ENCODE measurements at places on chromosomes 5 and 9.

DNA sequence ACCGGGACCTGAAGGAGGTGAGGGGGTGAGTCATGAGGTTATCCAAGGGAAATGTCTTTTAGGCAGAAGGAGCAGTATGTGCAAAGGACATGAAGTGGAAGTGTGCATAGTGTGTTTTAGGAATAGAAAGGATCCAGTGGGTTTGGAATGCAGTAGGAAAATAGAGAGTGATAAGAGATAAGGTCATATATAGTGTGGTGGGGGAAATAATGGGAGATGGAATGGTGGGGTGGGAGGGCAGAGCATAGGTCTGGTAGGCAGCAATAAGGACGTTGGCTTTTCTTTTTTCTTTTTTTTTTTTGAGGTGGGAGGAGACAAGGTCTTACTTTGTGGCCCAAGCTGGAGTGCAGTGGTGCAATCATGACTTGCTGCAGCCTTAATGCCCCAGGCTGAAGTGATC is 17.8 kb downstream of the SNX24 start:
- DNase-seq = no peak

- DNase-seq = no peak
These were observed 302.3 kb upstream of the GRAMD2B start for GRCh38 chr5:126120939-126121338.

DNA sequence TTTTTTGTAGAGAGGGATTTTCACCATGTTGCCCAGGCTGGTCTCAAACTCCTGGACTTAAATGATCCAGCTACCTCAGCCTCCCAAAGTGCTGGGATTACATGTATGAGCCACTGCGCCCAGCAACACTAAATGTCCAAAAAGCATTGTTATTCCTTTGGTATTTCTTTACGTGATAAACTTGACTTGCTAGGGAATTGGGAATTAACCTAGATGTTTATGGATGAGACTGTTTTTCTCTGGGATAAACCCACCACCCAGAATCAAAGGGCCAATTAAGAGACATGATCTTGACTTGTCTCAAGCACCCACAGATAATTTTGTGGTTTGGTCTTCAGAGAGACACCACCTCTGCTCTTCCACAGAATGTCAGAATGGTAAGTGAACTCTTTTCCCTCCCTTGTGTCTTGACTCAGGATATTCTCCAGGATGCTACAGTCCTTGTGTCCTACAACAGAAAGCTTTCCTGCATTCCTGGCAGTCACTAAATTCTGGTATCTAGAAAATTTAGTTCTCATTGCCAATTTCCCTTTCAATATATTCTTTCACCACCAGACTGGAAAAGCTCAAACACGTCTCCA is 55.7 kb downstream of the ALDH1A1 start:
- no peak for DNase-seq

DNA sequence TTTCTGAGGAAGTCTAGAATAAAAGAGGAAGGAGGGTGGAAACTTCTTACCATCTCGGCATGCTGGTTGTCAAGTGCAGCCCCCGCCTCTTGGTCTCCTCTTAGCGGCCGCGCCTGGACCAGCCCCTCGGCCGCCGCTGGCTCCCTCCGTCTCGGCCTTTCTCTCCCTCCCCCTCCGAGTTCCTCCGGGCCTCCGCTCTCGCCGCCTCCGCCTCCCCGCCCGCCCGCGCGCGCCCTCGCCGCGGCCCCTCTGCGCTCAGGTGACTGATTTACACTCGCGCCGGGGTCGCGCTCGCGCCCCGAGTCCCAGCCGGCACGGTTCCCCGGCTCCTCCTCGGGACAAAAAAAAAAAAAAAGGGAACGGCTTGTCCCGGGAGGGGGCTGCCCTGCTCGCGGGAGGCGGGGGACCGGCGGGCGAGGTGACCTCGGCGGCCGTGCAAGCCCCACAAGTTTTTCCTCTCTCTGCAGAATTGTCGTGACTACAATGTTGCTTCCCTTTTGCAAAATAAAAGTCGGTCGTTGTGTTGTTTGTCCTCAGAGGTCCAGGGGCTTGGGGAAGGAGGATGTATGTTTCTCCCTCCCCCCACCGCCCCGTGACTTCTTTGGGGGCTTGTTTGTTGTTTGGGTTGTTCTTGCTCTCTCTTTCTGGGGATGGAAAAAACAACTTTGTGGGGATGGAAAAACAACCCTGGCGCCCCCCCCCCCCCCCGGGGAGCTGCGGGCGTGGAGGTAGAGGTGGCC is at the start of gene BNC2:
Gene BNC2 (minus strand): TSS at position 75 of the 740 bp plus-strand sequence. CDS start 22 bp downstream, at position 53.
- DNase-seq = peak; percentile 88

- DNase-seq = peak; percentile 51
These were observed 31.3 kb upstream of the TAS2R1 start for GRCh38 chr5:9661316-9662015.

DNA sequence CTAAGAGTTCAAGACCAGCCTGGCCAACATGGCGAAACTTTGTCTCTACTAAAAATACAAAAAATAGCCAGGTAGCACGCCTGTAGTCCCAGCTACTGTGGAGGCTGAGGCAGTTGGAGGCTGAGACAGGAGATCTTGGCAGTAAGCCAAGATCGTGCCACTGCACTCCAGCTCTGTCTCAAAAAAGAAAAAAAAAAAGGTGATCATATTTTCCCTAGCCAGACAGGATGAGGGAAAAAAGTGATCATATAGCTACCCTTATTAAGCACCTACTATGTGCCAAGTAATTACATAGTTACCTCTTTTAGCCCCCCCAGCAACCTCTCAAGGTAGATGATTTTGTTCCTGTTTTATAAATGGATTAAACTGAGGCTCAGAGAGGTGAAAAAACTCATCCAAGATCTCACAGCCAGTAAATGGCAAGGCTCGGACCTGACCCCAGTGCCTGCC is 18.1 kb upstream of the RPL26L1 start:
- DNase-seq = no peak

- DNase-seq = no peak
These were observed 10.4 kb upstream of the SLC36A2 start for GRCh38 chr5:151357792-151358191.

GRCh38 chr9:99398241-99398640 is 176.2 kb downstream of the SEC61B start:
- DNase-seq = no peak

DNA sequence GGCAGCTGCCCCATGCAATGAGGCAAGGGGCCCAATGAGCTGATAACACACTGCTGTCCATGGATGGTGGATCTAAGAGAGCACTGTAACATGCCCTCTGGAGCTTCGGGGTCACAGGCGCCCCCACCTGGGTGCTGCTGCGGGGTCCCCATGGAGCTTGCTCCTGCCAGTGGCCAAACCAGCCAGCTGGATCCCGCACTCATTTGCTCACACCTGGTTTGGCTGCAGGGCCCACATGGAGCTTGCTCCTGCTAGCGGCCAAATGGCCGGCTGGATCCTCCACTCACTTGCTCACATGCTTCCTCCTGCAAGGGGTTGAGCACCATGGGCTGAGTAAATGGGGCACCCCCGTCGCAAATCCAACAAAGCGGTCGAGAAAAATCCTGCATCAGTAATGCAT is 68.3 kb upstream of the ARL15 start:
- DNase-seq = no peak

- no peak for DNase-seq
These were observed 103.5 kb downstream of the NDUFAF2 start for GRCh38 chr5:61048534-61048933.

- DNase-seq = no peak
These were observed 115.3 kb downstream of the ROR2 start for GRCh38 chr9:91834740-91835139.

DNA sequence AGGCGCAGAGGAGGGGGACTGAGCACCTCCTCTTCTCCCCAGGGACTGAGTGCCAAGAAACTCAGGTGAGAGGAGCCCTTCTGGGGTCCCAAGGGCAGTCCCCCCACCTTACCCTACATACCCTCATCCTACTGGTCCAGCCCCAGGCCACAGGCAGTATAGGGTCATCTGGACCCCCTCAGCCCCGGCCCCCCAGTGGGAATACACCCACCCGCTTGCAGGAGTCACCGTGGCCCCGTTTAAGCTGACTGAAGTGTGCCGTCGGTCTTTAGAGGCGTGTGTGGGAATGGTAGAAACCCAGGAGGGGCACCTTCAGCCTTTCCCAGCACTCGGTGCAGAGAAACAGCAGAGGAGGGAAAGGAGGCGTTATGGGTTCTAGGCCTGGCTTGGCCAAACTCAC is 30.8 kb downstream of the COL15A1 start:
- DNase-seq = no peak

DNA sequence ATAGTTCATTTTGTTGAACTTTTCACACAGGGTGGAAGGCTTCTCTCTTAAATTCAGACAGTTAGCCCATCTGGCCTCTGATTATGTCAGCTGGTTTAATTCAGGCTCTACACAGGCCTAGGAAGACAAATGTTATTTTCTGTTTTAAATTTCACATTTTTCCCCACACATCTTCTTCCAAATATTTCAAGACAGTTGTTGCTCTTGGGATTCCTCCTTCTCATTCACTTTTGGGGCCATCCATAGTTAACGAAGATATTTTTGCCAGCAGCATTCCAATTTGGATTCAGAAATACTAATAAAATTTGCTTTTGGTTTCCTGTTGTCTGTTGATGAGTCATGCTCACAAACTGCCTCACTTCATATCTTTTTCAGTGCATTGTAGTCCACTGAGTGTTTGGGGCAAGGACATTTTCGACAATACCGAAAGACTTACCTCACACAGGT is 475.4 kb downstream of the DMAC1 start:
- DNase-seq = no peak

DNA sequence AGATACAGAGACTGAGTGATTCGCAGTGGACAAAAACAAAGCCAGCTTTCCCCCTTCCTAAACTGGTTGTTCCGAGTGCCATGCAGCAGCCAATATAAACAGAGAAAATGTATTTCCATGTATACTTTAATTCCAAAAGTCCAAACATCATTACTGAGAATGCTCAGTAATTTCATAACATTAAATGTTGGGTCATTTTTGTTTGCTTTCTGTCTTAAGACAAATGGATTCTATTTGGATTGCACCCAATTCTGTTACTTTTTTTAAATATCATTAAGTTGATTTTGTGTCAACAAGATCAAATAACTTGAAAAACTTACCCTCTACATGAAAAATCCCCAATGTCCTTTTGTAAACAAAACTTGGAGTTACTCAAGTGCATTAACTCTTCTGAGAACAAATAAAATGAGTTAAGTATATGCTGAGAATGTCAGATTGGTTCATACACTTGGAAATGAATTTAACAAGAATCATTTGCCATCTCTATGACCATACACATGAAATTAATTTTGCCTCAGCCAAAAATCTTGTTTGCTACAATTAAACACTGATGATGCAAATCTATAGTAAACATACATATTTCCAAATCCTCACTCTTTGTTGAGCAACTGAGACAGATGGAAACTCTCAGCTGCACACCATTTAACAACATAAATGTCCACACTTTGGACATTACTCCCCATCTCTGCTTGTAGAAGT is 19.4 kb downstream of the LURAP1L start:
- DNase-seq = no peak

- no peak for DNase-seq
These were observed 13.7 kb downstream of the HNRNPH1 start for GRCh38 chr5:179609834-179610108.

DNA sequence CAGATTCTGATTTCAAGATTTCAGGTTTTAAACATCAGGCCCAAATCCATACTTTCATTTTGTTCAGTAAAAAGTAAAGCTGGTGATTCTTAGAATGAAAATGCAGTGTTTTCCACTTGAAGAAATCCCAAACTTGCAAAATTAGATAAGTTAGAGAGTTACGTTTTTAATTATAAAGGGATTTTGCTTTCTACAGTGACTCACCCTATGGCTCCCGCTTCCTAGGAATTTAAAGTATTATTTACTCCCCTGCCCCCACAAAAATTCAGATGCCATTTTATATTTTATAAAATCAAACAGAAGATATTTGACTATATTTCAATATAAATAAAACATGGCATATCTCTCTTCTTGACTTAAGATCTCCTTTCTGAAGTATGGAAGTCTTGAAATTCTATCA is 402.9 kb downstream of the ZSWIM6 start:
- no peak for DNase-seq

GRCh38 chr5:17289681-17290539 is 72.5 kb downstream of the BASP1 start:
- DNase-seq = no peak

DNA sequence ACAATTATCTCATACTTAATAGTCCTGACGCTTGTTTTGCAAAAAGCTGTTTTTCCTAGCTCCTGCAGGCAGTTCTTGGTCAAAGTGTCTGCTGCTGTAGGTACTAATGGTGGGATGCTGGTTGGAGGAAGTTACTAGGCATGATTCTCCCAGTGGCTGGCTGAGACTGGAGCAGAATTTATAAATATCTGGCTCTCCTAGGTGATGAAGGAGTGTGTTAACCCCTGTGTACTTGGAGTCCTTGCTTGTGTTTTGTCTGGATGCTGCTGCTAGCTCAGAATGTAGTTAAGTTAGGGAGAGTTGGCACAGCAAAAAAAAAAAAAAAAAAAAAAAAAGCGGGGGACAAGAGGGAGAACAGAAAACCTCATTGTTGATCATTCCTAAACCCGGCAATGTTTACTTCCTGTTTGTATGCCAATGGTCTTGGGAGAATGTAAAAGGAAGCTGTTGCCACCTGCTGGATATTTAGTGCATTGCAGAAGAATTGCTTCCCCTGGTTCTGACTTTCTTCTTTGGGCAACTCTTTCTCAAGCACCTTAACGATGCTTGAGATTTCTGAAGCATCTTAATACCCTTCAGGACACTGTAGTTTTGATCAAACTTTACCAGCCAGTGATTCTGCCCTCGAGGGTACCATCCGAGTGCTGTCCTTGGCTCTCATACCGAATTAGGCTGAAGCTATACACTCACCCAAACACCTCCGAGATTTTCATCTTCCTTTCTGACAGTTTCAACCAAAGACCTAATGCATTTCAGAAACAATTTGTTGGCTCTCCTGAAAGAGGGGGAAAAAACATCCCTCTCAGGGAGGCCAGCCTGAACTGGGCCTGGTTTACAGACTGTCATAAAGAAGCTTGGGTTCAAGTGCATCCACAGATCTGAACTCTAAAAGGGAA is 71.7 kb upstream of the WWC1 start:
- DNase-seq = peak; percentile 94

DNA sequence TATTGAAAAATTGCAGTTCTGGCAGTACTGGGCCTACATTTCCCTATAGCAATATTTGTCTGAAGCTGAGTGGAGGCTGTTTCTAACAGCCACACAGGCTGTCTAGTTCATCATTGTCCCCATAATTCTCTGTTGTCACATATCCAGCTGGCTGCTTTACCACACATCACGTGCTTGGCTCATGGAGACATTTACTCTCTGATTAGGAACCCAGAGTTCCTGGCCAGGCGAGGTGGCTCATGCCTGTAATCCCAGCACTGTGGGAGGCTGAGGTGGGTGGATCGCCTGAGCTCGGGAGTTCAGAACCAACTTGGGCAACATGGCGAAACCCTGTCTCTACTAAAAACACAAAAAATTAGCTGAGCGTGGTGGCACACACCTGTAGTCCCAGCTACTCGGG is 81.4 kb downstream of the PGM5 start:
- DNase-seq = no peak

DNA sequence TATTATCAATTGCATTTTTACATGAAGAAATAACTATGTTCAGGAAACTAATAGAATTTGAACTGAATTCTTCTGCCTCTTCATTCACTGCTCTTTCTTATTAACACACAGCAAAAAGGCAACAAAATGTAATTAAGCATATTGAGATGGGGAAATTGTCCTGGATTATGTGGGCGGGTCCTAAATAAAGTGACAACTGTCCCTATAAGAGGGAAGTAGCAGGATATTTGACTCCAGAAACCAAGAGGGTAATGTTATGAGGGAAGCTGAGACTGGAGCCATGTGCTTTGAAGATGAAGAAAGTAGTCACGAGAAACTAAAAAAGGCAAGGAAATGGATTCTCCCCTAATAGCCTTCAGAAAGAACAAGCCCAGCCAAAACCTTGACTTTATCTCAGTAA is 311.2 kb upstream of the PIK3R1 start:
- no peak for DNase-seq

- peak; percentile 12 for DNase-seq
These were observed 43.4 kb upstream of the KIAA1958 start for GRCh38 chr9:112443200-112443599.
